ENCODE measurements at places on chromosomes 3 and 15.
A peak's percentile ranks its signal among the peaks of the same experiment; 100 is the strongest.

- DNase-seq = peak; percentile 62
Observed at GRCh38 chr15:98881526-98882520, 125.8 kb downstream of the PGPEP1L start.

DNA sequence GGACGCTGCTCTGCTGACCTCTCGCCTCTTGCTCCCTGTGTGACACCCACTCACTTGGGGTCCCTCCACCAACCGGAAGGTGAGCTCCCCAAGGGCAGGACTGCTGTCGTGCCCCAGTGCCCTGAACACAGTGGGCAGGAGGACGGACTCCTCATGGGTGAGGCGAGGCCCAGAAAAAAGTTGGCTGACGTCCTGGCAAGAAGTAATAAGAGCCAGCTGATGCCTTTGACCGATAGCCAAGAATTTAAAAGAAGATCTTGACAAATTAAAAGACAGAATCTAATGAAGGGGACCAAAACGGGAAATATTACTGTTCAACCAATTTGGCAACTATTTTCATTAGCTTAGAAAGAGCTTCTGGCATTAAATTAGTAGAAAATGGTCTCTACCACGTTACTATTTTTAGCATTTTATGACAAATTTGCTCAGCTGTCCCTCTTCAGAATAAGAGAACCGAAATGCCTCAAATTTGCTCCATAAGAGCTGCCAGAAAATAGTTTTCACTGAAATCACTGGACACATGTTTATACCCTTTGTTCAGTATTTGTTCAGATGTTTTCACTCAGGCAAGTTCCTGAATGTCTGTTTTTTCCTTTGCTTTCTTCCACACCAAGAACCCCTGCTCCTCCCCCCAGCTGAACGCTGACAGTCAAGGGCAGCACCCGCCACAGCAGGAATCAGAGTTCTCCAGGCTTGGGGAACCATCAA is 60.5 kb downstream of the XXYLT1 start:
- no peak for DNase-seq

GRCh38 chr15:36617529-36618196 is 38.2 kb downstream of the CDIN1 start:
- DNase-seq = no peak

DNA sequence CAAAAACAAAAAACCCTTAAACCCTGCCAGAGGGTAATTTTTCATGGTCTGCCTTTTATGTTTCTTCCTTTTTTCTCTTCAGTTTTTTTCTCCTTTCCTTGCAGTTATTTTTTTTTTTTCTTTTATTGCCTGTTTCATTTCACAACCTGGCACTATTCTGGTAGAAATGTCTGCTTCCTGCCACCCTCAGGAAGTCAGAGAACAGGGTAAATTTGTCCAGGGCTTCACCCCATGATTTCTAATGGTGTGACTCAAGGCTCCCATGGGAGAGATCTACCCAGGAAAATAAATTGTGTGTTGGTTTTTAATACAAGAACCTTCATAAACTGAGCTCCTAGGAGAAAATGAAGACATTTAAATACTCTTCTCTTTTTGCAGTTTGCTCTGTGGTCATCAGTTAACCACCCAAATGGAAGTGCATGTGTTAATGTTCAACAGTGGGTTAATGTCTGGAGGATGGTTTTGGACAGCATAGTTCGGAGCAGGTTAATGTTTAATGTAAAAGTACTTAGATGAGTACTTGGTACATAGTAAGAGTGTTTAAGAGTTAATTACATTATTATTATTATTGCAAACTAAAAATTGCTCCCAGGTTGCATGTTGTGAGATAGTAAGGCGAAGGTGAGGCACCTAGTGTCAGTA is 45.9 kb downstream of the CGNL1 start:
- no peak for DNase-seq

DNA sequence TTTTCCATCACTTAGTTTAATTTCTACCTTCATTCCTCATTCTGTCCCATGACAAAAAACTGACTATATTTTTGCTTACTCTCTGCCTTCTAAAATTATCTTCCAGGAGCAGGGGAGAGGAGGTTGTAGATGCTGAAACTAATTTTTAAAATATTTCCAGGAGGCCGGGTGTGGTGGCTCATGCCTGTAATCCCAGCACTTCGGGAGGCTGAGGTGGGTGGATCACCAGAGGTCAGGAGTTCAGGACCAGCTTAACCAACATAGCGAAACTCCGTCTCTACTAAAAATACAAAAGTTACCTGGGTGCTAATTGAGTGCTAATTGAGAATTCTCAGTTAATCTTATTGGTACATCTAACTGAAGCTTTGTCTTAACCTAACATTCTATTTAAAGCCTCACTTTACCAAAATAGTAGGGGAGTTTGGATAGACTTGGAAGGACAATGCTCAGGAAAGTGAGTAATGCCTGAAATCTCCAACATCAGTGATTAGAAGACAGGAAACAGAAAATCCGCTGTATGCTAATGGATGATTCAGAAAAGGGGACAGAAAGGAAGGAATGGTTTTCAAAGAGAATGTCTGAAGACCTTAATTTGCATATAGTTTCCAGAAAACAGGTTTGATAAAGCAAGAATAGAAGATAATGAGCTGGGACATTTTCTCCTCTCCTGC is 336.1 kb downstream of the GBE1 start:
- DNase-seq = no peak

GRCh38 chr15:64246364-64247189 is 83.8 kb upstream of the PPIB start:
- DNase-seq = peak; percentile 22
